ENCODE measurements at places on chromosomes 16 and 17.

DNA sequence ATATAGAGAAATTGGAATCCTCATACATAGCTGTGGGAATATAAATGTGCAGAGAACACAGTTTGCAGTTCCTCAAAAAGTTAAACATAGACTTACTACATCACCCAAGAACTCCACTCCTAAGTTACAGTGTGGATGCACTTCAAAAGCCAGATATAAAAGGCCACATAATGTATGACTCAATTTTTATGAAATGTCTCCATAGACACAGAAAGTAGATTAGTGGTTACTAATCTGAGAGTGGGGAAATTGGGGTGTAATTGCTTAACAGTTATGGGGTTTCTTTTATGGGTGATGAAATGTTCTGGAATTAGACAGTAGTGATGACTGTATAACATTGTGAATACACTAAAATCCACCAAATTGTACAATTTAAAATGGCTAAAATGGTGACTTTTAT lies 60.9 kb downstream of the CACNG1 start:
- DNase-seq = no peak

DNA sequence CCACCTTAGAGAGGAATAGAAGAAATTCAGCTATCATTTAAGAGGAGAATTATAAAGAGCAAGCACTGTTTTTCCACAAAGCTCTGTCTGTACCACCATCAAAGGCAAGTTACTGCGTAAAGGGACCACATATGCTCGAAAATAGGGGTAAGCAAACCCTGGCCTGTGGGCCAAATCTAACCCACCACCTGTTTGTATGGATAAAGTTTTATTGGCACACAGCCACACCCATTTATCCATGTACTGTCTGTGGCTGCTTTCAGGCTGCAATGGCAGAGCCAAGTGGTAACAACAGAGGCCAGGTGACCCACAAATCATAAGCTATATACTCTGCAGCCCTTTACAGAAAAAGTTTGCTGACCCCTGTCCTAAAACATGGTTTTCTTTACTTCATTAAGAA lies 180.3 kb downstream of the MRTFB start:
- no peak for DNase-seq

DNA sequence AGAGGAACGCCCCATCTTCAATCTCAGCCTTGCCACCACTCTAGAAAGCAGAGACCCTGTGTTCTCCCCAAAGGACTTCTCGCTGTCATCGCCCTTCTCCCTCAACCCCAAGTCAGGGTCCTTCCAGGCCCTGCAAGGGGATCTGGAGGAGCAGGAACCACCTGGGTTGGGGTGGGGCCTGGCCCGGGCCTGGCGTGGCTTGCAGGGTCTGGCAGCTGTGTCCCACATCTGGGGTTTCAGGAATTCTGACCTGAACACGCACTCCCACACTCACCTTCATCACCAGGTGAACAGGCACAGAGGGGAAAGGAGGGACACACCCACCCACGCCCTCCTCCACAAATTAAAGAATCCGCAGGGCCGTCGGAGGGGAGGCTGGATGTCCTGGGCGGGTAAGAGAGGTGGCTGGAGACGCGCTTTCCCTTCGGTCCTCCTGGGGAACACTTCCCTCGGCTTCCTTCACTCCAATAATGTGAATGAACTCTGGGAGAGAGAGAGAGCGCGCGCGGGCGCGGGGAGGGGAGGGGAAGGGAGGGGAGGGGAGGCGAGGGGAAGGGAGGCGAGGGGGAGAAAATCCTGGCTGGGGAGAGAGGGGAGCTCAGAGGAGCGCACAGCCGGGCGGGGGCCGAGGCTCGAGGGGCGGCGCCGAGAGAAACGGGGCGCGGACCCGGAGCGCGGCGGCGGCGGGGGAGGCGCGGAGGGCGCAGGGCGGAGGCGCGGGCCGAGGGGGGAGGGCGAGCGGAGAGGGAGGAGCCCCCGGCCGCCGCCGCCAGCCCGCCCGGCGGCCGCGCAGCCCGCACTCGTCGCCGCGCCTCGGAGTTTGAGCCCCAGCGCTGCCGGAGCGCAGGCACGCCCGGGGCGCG lies at the start of gene CACNG4:
Gene CACNG4 (plus strand): TSS at position 799 of the 863 bp plus-strand sequence. CDS start 205 bp downstream, outside the sequence.
- DNase-seq = no peak

DNA sequence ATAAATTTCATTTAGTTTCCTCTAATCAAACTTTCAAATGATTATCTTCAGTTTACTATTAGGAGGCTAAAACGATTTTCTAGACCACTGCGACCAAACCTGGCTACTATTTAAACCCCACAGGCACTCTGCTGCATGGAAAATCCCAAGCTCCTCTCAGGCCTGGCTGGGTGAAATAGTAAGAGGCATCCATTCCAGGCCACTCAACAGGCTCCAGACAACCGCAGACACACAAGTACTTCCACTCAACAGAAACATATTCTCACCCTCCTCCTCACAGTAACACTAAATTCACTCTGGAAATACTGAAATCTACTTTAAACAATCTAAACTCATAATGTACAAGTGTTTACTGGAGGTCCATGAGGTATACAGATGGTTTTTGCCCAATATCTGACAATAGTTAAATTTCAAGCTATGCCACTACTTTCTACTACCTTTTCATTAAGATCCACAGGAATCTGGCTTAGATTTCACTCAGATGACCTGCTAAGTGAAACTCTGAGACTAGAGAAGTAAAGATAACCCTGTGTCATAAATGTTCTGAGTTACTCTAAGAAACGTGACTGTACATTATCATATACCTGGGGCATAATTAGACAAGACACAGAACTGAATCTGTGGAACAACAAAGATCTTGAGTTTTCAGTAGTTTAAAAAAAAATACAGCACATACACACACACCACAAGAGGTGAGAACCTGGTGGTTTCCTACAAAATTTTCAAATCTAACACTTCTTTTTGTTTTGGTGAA lies 10.4 kb downstream of the VPS53 start:
- no peak for DNase-seq

GRCh38 chr17:37094391-37094790 lies 145.6 kb downstream of the AATF start:
- no peak for DNase-seq

DNA sequence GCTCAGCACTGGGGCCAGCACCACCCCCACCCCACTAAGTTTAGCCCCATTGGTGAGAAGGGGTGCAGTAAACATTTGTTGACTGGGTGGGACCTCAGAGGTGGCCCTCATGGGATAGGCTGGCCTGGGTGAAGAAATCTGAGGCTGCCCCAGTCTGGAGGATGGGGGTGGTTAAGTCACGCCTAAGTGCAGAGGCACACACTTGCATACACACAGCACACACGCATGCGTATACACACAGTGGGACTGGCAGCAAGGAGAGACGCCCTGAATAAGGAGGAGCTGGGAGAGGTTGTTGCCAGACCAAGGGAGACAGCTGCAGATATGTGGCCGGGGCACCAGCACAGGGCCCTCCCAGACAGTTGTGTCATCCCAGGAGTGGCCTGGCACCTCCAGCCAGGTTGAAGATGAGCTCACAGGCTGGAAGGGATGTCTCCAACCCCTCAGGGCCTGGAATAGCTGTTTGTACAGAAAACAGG lies 3.0 kb upstream of the BCAR1 start:
- no peak for DNase-seq

DNA sequence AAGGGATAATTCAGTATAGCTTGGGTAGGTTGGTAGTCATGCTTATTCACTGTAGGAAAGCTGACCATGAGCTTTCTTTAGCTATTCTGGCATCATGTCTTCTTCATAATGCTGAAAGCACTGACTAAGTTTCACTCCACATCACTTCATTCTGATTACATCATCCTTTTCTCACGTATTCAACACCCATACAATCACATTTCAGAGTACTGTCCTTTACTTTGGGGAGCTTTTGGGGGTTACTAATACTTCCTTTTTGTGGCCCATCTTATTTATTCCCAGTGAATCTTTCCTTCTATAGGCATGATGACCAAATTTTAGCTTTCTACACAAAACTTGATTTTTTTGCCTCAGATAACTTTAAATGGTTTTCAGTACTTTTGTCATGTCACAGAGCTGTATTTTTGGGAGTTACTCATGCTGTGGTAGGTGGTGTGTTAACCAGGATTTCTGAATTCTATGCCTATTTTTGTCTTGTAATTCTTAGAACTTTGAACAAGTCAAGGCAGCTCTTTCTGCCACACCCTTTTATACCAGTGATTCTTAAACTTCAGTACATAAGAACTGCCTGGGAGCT lies 23.5 kb downstream of the TADA2A start:
- no peak for DNase-seq

Measured in cortex of kidney (tissue), 1 donor.